ENCODE measurements at places on chromosomes 5 and 9. TPM values are rescaled to one million over a fixed set of nuclear protein-coding genes. Genes with fewer than 3 reads are reported as not detected.

- no peak for DNase-seq
Observed at GRCh38 chr5:14219800-14220512, 76.8 kb downstream of the TRIO start.

- DNase-seq, result no peak
Observed at GRCh38 chr9:127093319-127094020, 29.0 kb downstream of the ANGPTL2 start.

DNA sequence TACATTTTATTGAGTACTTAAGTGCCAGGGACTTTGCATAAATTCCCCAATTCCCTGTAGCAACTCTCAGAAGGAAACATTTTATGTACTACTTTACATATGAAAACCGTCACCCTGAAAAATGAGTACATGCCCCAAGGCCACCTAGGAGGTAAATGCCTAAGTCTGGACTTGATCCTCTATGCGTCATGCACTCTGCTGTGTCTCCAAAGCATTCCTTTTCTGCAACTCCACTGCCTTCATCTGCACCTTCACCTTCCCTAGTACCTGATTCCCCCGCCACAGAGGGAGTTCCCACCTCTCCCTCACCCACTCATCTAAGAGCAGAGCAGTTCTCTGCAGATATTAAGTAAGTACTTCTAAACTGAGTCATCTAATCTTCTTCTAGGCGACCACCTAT lies 75.2 kb upstream of the HRH2 start:
- DNase-seq, result no peak

Gene MRPL36
- total RNA-seq, result 38.4 TPM

- DNase-seq, result peak; percentile 38
Observed at GRCh38 chr5:121503111-121503840, 348.4 kb upstream of the FTMT start.

GRCh38 chr5:141637767-141638419 lies 1.1 kb downstream of the RELL2 start:
- DNase-seq, result peak; percentile 39

- DNase-seq, result no peak
Observed at GRCh38 chr9:135029871-135030565, 57.5 kb upstream of the OLFM1 start.

Gene TOR2A
- total RNA-seq, result 21.8 TPM

GRCh38 chr9:96555567-96556386 lies 63.9 kb downstream of the CDC14B start:
- no peak for DNase-seq

DNA sequence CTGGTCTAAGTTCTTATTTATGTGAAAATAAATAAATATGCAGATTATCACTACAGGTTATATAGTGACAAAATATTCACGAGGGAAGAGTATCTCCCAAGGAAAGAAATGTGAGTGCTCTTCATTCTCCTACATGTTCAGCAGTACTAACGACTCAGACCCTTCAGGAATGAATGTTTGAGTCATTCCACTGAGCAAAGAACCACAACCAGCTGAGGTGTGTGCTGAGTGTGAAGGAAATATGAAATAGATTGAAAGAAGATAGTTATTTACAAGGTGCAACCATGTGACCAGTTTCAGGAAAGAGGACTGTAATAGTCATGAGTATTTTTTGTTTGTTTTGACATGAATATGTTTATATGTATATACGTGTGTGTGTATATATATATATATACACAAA lies 228.7 kb downstream of the TUSC1 start:
- no peak for DNase-seq

Gene PCDHB8
- total RNA-seq, result 1.1 TPM

GRCh38 chr5:134143944-134144941 lies 29.8 kb downstream of the TCF7 start:
- no peak for DNase-seq

- DNase-seq, result no peak
Observed at GRCh38 chr9:133004091-133004998, 25.9 kb downstream of the GFI1B start.

- DNase-seq, result no peak
Observed at GRCh38 chr5:145228564-145228963, 606.6 kb downstream of the PRELID2 start.

GRCh38 chr9:126705767-126706697 lies 92.3 kb downstream of the LMX1B start:
- DNase-seq, result no peak

DNA sequence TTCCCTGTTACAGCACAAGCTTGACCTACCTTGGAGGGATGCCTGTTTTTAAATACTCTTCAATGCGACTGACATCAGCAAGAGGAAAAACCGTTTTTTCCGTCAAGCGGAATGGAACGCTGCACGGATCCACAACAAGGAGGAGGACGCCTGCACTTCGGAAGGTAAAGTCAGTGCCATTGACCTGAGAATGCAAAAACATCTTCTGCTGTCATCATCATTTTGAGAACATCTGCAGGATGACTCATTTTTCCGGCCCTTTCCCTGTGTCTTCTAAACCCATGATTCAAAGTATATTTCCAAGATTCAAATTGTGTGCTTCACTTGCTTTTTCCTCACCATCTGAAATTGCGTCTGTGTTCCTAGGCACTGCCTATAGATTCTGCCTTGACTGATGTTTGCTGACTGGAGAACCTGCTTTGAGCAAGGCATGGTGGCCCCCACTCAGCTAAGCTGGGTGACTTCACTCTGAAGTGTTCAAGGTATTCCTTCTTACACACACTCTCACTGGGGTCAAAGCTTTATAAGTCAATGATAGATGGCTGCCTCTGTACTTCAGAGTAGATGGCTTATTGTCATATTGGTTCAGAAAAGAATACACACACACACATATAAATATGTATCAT lies 78.1 kb downstream of the CEMIP2 start:
- DNase-seq, result no peak

- DNase-seq, result no peak
Observed at GRCh38 chr9:117343427-117343826, 71.4 kb downstream of the ASTN2 start.

Gene ALDOB
- not detected for total RNA-seq

Gene ITK
- total RNA-seq, result 8.1 TPM

DNA sequence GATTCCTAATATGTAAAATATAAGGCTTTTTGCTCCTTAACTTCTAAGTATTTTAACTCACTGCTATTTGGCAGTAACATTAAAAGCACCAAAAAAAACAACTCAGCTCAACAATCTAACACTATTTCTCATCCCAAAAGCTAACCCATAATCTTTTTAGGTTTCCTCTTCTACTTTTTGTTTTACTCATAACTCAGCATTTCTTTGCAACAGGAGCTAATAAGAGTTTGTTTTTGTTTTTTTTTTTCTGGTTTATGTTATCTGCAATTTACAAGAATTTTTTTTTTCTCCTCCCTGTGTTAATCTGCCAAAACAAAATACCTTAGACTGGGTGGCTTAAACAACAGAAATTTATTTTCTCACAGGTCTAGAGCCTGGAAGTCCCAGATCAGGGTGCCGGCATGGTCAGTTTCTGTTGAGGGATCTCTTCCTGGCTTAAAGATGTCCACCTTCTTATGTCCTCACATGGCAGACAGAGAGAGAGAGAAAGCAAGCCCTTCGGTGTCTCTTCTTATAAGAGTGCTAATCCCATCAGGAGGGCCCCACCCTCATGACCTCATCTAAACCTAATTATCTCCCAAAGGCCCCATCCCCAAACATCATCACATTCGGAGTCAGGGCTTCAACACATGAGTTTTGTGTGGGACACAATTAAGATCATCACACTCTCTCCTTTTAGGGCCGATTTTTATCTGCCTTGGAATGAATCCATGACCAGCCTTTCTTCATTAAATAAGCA lies 31.2 kb downstream of the ARL15 start:
- no peak for DNase-seq

- no peak for DNase-seq
Observed at GRCh38 chr9:110712955-110713354, 44.4 kb downstream of the MUSK start.

DNA sequence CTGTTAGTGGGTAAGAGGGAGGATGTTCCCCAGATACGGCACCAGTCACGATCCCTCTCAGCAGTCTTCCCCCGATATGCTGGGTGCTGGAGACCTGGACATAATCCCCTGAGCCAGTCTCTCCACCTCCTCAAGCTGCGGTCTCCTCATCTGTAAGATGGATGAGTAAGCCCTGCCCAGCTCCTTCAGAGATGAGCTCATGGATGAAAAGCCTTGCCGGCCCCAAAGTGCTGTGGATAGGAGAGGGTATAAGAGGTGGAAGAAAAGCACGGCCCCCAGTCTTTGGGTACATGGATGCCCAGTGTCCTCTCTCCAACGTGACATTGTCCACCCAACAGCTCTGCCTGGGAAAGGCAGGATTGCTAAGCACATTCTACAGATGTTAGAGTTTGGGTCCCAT lies 4.5 kb downstream of the CAMK2A start:
- no peak for DNase-seq

DNA sequence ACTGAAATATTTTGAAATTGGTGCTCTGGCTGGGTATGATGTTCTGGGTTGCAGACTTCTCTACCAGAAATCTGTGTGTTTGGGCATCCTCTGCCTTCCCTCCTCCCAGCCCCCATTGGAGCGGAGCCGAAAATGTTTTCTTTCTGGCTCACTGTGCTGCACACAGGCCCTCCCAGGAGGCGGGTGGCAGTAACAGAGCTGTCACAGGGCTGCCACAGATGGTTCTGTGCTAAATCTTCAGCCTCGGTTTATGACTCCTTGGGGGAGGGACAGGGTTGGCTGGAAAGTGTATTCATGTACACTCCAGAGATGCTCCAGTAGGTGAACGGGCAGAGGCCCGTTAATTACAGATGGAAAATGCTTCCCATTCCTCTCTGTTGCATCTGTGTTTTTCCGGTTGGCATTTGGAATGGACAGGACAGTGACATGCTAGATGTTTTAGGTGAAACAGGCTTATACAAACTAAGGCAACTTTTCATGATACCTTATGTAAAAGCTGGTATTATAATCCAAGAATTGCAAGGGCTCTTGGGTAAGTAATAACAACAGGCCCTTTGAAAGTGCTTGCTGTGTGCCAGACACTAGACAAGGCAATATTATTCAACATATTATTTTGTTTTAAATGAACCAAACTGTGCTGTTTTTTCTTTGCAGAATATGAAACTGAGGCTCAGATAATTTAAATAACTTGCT lies 180.2 kb downstream of the ADCY2 start:
- no peak for DNase-seq

Gene EIF4E1B
- total RNA-seq, result not detected

- DNase-seq, result no peak
Observed at GRCh38 chr5:92962752-92963151, 618.3 kb downstream of the NR2F1-AS1 start.

Gene FAM151B
- total RNA-seq, result 4.6 TPM

DNA sequence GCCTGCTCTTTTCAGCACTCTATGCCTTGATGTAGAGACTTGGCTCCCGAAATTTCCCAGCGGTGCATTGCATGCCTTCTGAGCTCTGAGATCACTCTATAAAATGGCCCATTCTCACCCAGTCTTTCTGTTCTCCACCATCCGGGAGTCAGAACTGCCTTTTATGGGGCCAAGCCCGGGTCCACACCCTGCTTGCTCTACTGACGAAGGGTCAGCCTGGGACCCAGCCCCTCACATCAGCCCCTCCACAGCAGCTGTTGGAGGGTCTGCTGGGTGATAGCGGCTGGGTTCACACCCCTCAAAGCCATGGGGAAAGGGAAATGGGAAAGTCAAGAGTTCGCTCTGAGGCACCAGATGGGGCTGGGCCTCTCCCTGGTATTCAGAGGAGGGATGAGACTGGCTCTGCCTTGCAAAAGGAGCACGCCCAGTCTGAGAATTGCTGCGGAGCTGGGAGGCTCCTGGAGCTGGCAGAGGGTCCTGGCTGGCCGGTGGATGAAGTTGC lies 66.0 kb upstream of the ORM1 start:
- no peak for DNase-seq

DNA sequence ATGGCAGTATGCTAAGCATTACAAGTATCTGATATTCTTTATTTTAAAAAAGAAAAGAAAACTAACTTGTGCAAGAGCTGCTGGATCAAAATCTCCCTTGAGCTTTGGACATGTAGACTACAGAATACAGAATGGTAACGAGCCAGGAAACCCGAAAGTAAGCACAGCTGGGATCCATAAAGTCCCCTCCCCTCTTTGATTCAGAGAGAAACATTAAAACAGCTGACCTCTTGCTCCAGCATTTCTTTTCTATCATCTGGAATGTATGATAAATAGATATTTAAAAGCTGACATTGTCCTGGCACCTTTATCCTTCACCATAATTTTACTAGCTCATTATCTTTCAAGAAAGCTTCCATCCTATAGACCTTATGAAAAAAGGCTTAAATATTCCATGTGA lies 28.2 kb upstream of the LPAR1 start:
- DNase-seq, result no peak

GRCh38 chr5:135212361-135213026 lies 178.5 kb upstream of the PITX1 start:
- no peak for DNase-seq

Gene OR13C9
- not detected for total RNA-seq

- no peak for DNase-seq
Observed at GRCh38 chr9:117545846-117546245, 131.0 kb upstream of the ASTN2 start.

GRCh38 chr9:36738318-36738976 lies 165.8 kb downstream of the MELK start:
- no peak for DNase-seq

Gene BNC2
- total RNA-seq, result 19.3 TPM

GRCh38 chr5:172877466-172878260 lies 43.6 kb downstream of the ERGIC1 start:
- peak; percentile 17 for DNase-seq

DNA sequence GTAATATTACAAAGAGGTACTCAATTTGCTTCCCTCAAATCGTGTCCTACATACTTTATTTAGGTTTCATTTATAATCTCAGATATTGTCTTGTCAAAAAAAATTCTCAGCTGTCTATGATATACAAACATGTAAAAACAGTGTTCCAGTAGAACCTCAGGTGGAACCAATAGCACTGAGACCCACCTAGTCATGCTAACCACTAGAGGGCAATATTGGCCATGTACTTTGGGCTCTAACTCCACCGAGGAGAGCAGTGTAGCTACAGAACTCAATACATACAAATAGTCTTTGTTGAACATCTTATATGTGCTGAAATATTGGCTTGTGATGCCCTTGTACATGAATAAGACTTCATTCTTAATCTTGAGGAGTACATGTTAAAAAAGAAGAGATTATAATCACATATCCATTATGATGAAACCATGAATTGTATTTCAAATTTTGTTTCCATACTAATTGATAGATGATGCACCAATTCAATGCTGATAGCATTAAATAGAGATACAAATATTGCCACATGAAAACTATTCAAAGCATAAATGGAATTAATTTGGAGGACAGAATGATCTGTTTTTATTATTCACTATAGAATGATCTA lies 71.2 kb upstream of the CNTLN start:
- no peak for DNase-seq

GRCh38 chr5:32683125-32683524 lies 28.0 kb upstream of the NPR3 start:
- no peak for DNase-seq

- DNase-seq, result no peak
Observed at GRCh38 chr5:160230686-160231527, 1.6 kb downstream of the FABP6 start.

Gene ITGA2
- total RNA-seq, result 44.4 TPM

Gene NR5A1
- total RNA-seq, result 0.26 TPM

DNA sequence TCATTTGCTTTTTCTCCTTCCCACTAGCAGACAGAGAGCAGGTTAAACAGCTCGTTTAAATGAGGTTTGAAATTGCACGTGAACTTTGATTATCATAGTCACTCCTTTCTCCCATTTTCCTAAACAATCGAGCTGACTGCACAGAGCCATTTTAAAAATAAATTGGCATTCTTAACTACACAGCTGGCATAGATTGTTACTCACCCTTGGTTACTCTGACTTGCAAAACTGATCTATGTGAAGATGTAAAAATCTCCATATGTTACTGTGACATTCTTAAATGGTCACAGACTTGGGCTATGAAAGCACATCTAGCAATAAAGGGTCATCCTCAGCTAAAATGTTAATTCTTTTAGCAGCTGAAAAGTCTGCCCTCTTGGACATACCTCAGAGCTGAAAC lies 368.5 kb downstream of the DTWD2 start:
- no peak for DNase-seq
